HEK293T (cell line): ENCODE measurements at places on chromosomes 11 and 22.
A peak's percentile ranks its signal among the peaks of the same experiment; 100 is the strongest.

DNA sequence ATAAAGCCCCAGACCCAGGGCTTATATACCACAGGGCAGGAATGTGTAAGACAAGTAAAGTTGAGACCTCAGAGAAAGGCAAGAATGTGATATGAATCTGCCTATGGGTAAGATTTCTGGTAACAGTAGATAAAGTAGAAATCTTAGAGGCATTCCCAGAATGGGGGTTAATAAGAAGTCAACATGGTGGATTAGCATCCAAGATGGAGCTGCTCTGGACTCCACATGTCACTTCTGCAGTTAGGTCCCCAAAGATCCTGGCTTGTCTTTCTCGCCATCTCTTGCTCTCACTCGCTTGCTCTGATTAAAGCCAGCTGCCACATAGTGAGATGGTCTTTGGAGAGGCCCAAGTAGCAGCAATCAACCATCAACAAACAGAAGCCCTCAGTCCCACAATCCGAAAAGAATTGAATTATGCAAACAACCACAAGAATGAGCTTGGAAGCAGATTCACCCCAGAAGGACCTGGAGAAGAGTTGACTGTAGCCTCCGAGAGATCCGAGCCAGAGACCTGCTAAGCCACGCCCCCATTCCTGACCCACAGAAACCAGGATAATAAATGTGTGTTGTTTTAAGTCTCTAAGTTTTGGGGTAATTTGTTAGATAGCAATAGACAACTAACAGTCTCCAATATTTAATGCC, 5.4 kb upstream of the C11orf86 start:
- DNase-seq: no peak

DNA sequence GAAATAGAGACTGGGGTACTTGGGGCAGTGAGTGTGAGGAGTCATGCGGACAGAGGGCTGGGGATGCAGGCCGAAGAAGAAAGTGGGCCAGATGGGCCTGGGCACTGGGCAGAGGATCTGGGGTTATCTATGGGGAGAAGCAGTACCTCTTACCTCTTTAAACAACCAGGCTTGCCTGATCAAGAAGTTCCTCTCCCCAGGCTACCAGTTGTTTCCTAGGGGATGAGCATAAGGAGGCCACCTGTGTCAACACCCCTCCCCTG, 98.4 kb upstream of the PITPNB start:
- no peak for DNase-seq

GRCh38 chr11:18243783-18244362, 4.6 kb downstream of the SAA2 start:
- DNase-seq: peak; percentile 71

DNA sequence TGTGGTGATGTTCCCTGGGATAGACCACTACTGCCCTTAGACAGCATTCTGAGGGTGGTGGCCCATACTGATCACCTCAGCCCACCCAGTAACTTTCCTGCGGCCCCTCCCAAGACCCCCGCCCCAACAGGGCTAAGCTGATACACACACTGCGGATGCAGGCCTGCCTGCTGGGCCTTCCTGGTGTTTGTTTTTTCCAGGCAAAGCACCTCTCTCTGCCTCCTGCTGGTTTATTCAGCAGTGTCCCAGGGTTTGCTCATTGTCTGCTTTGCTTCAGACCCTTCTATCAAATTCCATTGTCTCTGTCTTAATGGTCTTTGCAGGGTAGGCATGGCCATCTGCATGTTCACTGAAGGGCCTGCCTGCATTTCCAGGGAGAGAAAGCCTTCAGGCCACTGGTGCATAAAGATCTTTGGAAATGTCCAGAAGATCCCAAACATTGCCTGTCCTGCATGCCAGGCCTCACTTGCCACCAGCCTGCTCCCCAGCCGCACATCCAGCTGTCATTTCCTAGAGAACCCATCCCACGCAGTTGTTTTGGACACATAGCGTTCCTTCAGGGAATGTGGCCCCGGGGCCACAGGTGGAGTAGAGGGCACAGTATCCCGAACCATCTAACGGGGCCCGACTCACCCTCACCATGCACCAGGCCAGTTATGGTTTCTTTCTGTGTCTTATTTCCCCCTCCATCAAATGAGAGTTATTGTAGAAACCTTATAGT, 50.2 kb downstream of the BCR start:
- DNase-seq: no peak

DNA sequence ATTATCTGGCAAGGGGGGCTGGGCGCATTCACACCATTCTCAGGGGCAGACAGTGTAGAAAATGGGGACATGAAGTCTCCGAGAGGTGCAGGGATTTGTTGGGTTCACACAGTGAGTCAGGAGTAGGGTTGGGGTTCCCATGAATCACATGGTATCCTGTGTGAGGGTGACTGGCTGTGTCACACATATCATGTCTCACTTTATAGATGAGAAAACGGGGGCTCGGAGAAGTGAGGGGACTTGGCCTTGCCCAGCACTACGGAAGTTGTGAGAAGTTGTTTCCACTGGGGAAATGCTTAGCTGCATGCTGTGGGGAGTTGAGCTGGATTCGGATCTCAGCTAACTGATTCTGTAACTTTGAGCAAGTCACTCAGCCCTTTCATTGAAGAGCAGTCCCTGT, 4.2 kb downstream of the GAL3ST3 start:
- DNase-seq: no peak

- DNase-seq: no peak
These were observed 136.0 kb downstream of the FEZ1 start for GRCh38 chr11:125360066-125360465.

- DNase-seq: no peak
These were observed 43.7 kb upstream of the ARHGAP20 start for GRCh38 chr11:110755941-110756340.

DNA sequence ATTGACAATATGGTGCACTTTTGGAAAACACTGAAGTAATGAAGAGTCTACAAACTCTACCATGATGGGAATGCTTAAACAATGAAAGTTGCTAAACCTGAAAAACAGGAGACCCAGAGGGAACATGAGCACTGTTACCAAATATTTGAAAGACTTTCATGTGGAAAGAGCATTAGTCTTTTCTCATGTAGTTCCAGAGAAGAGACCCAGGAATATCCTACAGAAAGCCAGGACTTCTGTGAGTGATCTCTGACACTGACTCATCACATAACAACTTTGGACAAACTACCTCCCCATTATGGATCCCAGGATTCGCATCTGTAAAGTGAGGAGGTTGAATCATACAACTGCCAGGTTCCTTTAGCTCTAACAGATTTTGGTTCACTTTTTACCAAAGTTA, 62.2 kb downstream of the FAM181B start:
- DNase-seq: no peak

DNA sequence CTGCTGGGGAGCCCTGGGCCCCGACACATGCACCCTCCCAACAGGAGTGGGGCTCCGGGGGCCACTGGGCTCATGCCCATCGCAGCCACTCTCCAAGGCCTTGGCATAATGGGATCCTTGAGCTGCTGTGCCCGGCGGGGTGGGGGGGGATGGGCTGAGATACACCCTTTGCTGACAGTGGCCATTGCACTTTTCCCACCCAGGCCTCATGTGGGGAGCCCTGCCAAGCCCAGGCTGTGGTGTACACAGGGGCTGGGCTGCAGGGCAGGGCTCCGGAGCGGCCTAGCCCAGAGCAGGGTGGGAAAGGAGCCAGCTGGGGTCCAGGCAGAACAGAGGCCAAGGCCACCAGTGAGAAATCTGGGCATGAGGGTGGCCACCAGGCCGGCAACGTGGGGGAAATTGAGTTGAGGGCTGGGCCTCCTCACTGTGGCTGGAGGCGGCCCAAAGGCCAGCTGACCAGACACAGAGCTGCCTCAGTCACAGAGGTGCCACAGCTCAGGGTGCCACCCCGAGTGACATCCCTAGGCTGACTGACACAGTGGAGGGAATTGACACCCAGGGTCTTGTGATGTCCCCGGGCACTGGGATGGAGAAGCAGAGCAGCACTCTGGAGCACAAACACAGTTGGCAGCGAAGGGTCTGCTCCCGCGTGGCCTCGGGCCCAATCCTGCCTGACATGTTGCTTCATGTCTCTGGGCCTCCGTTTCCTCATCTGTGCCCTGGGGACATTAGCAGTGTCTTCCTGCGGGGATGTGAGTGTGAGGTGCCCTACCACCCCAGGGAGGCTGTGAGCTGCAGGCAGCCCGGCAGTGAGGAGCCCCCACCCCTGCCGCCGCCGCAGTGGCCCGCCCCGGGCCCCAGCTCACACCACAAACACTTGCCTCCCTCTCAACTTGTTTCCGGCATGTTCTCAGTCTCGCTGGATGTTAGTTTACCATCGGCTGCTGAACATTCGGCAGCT, 30.4 kb downstream of the RTN4R start:
- no peak for DNase-seq

- no peak for DNase-seq
These were observed 193.6 kb downstream of the FAM76B start for GRCh38 chr11:95595973-95596489.

DNA sequence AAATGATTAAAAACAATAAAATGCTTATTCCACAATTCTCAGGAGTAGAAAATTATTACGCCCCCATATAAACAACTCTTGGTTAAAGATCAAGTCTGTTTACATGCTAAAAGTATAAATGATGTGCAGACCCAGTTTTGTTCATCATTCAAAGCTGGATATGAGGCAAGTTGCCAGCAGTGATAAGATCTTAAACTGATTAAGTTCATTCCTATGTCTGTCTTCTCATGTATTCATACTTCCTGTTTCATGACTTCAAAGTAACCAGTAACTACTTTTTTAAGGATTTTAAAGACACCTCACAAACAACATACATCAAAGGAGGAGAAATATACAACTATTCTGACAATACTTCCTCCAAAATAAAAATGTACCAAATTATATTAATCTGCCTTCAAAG, 55.0 kb upstream of the ARHGAP32 start:
- no peak for DNase-seq

- no peak for DNase-seq
These were observed 75.4 kb downstream of the MAML2 start for GRCh38 chr11:96267496-96268032.

DNA sequence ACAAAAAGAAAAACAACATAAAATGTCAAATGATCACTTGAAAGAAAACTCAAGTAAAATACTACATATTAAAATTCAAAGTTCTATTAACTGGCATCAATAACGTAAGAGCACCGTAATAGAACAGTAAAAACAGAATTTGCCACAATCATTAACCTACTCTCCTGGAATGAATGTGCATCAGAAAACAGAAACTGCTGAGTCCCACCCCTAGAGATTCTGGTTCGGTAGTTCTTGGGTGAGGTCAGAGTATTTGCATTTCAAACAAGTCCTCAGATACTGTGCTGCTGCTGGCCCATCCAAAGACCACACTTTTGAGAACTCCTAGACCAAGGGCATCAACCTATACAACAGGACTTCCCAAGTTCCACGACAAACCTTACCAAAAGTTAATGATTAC, 23.5 kb downstream of the PITPNB start:
- DNase-seq: no peak

DNA sequence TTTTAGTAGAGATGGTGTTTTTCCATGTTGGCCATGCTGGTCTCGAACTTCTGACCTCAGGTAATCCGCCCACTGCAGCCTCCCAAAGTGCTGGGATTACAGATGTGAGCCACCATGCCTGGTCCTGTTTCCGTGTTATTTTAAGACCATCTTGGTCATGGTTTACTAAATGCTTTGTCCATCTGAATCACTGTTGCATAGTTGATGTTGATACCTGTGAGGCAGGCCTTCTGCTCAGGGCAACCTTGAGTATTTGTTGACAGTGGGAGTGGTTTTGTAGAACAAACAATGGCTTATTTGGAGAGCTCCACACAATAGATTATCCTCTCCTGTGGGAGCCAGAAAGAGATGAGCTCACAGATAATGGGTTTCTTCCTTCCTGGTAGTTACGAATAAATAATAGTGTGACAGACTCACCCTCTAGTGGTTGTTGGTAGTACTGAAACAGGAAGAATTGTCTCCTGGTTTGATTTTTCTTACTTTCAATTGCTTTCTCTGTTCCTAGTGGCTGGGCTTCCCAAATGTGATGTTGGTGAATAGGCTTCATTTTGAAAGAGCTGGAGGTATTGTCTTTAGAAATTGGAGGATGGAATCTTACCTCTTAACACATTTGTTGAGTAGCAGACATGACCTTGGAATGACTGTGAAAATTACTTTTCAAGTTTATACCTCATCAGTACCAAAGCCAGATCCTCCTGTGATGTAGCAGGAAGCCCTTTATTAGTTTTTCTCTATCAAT, 39.0 kb downstream of the CTNND1 start:
- peak; percentile 65 for DNase-seq

GRCh38 chr22:32991353-32992101, 66.7 kb downstream of the SYN3 start:
- no peak for DNase-seq

- DNase-seq: no peak
These were observed 106.7 kb downstream of the MRTFA start for GRCh38 chr22:40529821-40530220.

DNA sequence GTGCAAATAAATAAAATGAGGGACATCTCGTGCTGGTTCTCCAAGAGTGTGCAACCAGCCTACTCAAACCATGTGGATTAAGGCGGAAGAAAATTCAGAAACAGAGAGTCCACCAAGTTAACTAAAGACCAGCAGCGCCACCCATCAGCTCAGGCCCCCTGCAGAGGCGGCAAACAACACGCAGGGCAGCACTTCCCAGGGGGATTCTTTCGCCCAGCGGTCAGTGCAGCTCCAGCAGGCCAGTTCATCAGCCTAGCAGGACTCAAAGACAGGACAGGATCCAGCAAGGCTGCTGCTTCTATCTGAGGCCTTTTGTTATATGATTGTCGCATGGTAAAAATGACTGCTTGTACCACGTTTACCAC, 51.7 kb downstream of the PACSIN2 start:
- no peak for DNase-seq

DNA sequence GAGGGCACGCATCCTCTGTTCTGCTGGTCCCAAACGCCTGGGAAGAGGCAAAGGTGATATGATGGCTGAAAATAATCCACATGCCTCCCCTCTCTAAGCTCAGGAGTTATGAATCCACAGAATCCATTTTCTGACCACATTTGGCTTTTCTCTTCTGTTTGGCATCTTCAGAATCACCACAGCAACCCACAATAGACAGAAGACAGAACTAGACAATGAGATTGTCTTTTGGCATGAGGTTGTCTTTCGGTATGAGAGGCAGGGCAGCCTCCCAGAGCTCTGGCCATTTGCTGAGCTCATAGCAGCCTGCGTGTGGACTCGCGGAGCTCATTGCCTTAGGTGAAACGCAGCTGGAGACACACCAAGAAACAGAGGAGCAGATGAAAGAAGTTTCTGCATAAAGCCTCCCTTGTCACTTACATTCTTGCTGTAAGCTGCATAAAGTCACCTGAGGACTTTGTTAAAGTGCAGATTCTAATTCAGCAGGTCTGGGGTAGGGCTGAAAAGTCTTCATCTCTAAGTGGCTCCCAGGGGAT, 868.0 kb downstream of the NTM start:
- DNase-seq: no peak

GRCh38 chr11:111189466-111189865, 56.1 kb upstream of the POU2AF2 start:
- no peak for DNase-seq

DNA sequence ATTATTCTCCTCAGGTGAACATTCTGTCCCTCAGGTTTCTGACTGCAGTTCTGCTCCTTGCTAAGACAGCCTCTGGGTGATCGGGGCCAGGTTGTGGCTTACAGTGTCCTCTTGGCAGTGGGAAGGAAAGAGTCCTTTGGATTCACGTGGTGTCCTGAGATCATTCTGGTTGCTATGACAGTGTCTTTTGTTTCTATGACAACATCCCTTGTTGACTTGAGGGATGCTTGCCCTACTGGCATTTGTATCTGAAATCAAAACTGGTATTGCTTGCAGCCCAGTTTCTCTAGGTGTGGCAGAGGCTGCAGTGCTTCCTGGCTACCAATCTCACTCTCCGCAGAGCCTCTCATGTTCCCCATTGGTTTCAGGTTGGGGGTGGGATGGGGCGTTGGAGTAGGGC, 151.8 kb upstream of the CCDC90B start:
- DNase-seq: no peak
